ENCODE measurements at places on chromosomes 7 and 10.

DNA sequence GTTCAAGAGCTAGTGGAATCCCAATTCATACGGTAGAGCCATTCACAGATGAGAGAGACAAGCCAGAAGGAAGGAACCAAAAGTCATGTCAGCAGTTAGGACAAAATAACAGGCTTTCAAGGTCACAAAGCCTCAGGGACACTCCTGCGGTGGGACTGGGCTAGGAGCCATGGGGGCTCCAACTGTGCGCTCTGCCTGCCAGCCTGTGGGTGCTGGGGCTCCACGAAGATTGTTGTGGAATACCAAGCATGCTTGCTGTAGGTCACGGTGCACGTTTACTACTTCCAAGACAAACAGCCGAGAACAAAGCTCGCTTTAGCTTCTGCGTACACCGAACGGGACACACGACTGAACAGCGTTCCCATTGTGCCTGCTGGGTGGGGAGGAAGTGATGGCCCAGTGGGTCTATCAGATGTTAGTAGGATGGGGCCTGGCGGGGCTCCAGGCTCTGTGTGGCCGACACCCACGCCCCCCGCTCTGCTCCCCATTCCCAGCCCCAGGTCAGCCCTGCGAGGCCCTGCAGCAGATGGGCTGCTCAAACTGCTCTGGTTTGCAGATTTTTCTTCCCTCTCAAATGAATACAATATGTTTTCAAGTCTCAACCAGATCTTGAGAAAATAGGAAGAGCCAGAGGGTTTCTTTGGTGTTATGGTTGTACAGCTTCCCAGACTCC is 158.9 kb downstream of the EGFR start:
- DNase-seq = no peak

DNA sequence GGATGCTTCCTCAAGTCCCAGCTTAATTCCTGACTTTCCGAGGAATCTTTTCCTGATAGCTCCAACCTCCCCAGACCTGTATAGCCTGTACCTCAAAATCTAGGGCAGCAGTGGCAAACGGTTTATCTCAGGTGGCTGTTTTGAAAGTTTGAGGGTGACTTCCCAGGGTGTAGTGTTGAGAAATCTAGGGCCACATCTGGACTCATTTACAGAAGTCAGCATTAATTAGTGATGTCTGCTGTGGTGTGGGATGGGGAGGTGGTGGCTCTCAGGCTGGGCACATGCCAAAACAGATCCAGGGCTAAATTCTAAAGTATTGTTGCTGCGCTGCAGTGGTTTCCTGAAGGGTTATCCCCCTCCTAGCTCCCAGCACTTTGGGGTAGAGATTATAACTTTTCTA is 38.0 kb downstream of the UNC5B start:
- no peak for DNase-seq

DNA sequence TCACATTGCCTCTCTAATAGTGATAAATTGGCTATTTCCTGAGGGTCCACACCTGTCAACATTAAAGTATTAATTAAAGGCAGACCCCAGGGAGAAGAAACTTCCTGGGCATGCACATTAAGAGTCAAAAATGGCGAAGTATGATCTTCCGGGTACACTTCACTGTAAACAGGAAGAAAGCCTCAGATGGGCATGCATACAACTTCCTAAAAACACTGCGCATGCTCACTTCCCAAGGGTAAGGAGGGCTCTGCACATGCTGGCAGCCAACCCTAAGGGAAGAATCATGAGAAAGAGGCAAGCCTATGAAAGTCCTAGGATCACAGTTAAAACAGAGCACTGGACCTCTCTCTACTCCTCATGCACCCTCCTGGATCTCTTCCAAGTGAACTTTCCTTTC is 80.1 kb upstream of the IMMP2L start:
- DNase-seq = no peak

DNA sequence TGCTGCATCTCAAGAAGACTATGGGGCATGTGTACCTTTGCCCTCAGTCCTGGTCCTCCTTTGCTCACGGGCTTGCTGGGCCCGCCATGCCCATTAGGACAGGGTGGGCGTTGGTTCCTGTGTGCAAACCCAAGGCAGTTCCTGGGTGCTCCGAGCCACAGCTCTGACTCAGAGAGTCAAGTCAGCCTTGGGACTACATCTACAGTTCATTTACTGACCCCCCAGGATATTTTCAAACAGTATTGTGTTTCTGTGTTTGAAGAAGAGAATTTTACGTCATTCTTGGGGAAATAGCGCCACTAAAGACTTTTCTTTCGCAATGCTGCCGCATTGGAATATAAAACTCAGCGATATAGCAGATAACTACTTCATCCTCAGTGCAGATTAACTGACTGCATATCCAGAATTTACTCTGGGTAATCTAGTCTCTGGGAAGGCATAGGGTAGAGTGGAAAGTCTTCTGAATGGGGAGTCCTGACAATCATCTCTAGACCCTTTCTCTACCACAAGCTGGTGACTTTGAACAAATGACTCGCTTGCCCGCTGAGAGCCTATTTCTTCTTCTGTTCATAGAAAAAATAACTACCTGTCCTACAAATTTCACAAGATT is 638.9 kb upstream of the FZD8 start:
- no peak for DNase-seq

DNA sequence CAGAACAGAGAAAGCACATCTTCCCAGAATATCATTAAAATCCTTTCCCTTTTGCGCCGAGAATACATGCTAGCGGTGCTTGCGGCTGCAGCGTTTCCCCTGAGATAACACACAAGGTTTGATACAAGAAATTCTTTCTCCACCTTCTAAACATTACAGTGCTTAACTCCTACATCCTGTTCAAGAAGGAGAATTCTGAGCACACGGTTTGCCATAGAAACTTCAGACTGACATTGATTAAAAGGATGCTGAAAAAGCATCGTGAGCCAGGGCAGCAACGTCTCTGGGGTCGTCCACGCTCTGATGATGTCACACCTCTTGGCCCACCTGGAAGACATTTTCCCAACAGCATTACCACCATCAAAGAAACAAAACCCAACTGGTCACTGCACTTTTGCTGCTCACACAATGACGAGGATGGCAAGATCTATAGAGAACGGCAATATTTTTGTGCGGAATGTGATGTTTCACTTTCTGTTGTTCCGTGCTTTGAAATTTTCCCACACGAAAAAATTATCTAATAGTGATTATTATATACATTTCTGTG is 27.0 kb upstream of the PRSS1 start:
- DNase-seq = no peak

DNA sequence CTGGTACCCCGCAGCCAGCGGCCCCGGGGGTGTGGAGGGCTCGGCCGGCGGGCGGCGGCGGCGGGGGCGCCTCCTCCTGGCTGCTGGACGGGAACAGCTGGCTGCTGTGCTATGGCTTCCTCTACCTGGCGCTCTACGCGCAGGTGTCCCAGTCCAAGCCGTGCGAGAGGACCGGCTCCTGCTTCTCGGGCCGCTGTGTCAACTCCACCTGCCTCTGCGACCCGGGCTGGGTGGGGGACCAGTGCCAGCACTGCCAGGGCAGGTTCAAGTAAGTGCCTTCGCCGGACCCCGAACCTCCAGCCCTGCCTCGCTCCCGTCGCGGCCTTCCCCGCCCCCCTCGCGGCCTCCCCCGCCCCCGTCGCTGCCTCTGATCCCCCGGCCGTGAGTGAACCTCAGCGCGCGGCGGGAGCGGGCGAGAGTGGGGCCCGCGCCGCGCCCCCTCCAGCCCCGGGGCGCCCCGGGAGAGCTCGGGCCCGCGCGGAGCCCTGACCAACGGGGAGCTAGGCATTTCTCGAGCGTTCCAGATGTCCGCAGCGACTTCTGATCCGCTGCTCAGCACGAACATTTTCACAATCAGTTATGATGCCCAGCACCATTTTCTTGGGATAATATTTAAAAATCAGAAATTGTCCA is 727 bp downstream of the ATRNL1 start:
- peak; percentile 2 for DNase-seq

DNA sequence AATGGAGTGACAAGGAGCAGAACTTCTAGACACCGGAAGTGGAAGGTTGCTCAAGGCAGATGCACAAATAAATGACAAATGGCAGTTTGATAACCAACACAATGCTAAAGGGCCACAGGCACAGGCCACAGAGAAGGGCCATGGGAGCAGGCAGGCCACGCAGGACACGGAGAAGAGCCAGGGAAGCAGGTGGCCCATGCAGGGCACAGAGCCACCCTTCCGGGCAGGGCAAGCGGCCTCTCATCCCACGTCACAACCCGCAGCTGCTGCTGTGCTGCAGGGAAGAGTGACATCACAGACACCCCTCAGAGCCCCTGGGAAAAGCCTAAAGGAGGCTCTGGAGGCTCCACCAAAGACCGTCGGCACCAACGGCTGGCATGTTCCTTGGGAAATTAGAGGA is 328.5 kb downstream of the PTPRN2 start:
- DNase-seq = no peak

DNA sequence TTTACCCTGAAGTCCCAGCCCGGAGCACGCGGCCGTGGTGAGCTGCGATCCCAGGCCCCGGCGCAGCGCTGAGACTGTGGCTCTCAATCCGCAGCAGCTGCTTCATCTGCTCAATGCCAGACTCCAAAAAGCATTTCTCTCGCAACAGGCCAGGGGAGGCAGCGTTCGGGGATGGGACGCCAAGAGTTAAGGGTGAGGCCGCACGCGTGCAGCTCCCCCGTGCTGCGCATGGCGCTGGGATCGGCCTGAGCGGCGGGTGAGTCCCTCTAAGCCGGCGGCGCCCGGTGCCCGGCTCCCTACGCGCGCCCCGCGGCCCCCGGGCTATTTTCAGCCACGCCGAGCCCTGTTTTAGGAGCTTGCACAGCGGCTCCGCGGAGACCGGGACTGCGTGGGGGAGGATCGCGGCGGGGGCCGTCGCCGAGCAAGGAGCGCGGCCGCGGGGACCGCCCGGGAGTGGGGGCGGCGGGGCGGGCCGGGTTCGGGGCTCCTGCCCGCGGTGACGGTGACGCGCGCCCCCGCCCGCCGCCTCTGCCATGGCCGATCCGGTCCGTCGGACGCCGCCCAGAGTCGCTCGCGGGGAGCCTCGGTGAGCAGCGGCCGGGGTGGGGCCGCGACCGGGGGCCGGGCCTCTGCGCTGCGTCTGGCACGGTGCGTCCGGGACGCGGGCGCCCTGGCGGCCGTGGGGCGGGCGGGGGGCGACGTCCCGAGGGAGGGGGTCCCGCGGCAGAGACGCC is 29.4 kb upstream of the JAKMIP3 start:
- no peak for DNase-seq

DNA sequence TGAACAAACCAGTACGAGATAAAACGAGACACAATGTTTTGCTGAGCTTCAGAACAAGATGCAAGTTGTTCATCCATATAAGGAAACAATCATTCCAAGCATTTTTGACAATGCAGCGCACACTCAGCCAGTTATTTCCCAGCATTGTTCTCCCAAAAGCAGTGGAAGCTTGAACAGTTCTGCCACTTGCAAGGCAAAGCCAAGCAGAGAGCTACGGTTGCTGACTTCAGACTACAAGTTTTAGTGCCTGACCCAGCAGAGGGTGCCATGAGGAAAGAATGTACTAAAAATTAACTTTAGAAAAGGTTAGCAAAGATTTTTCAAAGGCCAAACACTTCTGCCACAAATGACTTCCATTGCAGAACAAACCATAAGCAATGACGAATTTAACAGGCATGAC is 152.5 kb downstream of the SLC25A13 start:
- DNase-seq = no peak

GRCh38 chr7:76281006-76281705 is 21.3 kb upstream of the HSPB1 start:
- DNase-seq = no peak

All from T-cell (primary cell).